Heart right ventricle (tissue), 16 donors: ENCODE measurements at places on chromosomes 5 and 9.
A peak's percentile ranks its signal among the peaks of the same experiment; 100 is the strongest.

DNA sequence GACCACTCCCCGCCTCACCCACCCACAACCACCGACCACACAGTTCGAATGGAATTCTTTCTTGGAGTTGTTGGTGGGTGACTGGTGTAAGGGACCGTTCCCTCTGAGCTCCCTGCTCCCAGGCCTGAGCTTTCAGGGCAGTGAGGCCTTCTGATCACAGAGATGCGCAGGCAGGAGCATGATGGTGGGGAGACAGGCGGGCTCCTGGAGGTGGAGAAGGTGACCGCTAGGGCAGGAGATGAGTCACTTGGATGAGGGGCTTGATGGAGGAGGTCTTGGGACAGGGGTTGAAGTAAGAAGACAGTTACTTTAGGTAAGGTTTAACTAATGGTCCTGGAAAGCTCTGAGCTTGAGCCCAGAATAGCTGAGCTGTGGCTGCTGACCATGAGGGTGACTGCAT is 88.5 kb downstream of the HSPA4 start:
- no peak for DNase-seq

DNA sequence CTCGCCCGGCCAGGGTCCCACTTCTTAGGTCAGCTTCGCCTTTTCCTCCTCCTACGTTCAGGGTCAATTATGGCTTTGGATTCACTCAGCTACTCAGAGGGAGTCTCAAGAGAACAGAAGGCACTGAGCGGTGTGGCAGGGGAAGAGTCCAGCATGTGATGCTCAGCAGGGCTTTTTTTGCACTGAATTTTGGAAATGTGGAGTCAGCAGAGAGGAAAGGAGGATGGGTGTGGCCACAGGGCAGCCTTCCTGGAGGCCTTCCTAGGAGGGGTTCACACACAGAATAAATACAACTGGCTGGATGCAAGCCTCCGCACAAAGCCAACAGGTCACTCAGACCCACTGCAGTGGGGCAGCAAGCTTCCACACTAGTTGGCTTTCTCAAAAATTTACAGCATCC is 4.8 kb downstream of the NAIF1 start:
- DNase-seq = no peak

DNA sequence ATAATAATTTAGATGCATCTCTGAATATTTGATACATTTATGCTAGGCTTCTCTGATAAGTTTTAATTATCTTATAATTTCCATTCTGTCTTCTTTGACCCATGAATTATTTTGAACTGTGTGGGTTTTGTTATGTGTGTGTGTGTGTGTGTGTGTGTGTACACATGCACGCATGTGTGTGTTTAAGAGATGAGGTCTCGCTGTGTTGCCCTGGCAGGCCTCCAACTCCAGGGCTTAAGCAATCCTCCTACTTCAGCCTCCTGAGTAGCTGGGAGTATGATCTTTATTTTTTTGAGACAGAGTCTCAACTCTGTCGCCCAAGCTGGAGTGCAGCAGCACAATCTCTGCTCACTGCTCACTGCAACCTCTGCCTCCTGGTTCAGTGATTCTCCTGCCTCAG is 75.4 kb downstream of the NDUFAF2 start:
- DNase-seq = peak; percentile 15

DNA sequence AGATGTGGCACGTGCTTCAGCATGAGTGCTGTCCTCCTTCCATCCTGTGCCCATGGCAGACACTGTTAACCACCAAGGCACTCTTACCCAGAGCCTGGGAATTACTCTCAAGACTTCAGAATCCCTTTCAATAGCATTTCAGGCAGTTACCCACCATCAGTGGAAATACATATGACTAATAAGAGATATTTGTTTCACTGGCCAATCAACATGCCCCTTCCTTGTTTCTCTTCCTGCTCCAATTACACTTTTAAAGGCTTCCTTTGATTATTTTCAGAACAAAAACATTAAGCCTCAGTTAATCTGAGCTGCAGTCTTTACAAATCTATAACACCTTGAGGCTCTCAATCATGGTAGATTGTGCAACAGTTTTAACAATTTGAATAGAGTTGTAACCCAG is 70.8 kb downstream of the PRELID2 start:
- DNase-seq = no peak

DNA sequence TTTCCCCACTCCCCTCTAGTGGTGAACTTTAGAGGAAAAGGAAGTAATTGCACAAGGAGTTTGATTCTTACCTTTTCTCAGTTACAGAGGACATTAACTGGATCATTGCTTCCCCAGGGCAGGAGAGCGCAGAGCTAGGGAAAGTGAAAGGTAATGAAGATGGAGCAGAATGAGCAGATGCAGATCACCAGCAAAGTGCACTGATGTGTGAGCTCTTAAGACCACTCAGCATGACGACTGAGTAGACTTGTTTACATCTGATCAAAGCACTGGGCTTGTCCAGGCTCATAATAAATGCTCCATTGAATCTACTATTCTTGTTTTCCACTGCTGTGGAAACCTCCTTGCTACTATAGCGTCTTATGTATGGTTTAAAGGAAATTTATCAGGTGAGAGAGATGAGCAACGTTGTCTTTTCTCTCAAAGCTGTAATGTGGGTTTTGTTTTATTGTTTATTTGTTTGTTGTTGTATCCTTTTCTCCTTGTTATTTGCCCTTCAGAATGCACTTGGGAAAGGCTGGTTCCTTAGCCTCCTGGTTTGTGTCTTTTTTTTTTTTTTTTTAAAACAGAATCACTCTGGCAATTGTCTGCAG is 25.3 kb downstream of the SLC22A5 start:
- no peak for DNase-seq

DNA sequence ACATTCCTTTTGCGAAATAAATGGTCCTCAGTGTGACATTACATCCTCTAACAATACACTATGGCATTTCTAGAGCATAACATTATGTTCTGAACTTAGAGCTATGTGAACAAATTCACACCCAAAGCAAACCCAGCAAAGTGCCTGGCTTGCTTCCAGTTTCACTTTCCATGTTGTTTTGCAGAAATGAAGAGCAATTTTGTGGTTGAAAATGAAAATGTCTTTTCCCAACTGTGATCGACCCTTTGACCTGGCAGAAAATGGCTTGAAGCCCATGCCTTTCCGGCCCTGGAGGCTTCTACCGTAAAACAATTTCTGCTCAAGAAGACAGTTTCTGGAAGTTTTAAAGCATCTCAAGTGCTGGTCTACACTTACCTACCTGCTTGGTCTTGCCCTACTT is 344.7 kb upstream of the RGMB start:
- no peak for DNase-seq
